ENCODE measurements at places on chromosomes 4 and X.

GRCh38 chr4:159768016-159768415 is 665.1 kb downstream of the RAPGEF2 start:
- DNase-seq = no peak

DNA sequence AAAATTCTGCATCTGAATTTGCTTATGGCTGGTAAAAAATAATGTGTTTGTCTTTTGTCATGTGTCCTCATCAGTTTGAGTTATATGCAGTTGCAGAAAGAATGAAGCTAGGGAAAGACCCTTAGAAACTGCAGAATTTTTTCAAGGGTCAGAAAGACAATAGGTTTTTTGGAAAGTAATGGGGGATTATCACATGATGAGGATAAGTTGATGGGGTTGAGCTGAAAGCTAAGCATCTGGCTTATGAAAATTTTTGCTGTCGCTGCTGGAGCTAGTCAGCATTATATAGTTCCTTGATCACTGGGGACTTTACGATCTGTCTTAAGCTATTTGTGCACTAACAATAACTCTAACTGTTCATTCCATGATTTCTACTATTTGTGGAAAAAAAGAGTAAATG is 331.7 kb downstream of the PPARGC1A start:
- no peak for DNase-seq

DNA sequence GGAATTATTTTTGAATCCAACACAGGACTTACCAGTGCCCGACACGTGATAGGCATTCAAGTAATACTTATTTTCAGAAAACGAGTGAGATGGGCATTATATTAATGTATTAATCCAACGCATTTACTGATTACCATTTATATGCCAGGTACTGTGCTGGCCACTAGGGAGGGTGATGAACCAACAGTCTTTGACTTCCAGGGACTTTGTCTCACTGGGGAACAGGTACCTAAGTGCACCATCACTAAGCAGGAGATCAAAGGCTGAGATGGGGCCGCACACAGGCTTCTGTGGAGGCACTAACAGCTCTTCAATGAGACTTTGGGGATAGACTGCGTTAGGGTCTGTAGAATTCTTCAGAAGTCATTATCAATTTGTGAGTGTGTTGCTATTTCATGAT is 5.7 kb upstream of the TADA2B start:
- no peak for DNase-seq

DNA sequence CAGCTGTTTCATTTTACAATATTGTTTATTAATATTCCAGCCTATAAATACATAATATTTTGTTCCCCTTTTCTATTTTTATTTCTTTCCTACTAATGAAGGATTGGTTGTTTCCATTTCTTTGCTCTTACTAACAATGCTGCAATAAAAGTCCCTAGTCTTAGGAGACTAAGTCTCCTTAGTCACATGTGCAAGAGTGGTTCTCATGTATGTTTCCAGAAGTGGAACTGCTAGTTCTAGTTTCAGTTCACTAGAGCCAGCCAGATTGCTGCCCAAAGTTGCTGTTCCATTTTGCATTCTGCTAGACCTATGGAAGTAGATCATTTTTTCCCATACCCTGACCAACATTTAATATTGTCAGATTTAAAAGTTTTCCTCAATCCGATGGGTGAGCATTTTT is 44.3 kb downstream of the CNGA1 start:
- DNase-seq = no peak

- DNase-seq = no peak
Observed at GRCh38 chrX:18557879-18558278, 114.0 kb downstream of the RS1 start.

DNA sequence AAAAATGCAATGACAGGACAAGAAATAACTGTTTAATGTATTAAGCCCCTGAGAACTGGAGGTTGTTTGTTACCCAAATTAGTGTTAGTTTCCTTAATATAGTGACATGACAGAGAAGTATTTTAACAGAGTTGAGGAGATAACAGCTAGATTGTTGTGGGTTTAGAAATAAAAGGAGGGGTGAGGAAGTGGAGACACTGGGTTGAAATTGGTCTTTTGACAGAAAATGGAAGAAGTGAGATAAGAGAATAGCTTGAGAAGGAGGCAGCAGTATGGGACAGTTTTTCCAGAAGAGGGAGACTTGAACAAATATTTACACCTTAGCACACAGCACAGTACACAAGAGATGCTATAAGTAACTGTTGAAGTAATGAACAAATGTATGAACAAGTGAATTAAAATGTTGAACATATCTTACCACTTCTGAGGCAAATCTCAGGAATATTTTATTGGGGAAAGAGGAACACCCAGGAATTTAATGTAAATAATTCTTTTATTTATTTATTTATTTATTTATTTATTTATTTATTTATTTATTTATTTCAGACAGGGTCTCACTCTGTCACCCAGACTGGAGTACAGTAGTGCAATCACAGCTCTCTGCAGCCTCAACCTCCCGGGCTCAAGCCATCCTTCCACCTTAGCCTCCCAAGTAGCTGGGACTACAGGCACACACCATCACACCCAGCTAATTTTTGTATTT is 58.0 kb upstream of the EGFL6 start:
- DNase-seq = no peak

DNA sequence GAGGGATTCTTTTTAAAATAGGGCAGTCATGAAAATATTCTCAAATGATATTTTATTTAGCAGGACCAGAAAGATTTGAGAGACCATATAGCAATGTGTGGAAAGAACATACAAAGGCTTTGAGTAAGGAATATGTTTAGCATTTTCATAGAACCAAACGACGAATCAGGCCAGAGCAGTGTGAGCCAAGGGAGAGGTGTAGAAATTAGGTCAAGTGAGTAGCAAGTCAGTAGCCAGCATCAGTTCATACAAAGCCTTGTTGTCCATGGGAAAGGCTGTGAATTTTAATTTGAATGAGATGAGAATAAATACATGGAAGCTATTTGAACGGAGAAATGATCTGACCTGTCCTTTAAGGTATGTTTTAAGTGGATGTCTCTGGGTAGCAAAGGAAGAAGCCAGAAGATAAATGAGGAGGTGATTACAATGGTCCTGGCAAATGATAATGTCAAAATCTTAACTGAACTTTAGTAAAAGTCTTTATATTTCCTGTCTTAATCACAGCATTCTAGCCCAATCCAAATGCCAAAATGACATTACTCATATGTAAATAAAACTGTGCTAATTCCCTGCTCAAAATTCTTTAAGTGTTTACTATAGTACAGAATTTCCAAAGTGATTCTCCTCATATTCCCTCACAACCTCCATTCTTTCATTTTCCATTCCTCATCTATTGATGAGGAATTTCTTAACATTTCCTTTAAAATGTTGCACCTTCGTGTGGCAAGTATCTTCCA is 155.7 kb upstream of the SLIT2 start:
- DNase-seq = no peak

GRCh38 chrX:17553961-17554482 is 179.0 kb downstream of the NHS start:
- no peak for DNase-seq

GRCh38 chr4:16110661-16111290 is 27.0 kb upstream of the PROM1 start:
- DNase-seq = no peak

DNA sequence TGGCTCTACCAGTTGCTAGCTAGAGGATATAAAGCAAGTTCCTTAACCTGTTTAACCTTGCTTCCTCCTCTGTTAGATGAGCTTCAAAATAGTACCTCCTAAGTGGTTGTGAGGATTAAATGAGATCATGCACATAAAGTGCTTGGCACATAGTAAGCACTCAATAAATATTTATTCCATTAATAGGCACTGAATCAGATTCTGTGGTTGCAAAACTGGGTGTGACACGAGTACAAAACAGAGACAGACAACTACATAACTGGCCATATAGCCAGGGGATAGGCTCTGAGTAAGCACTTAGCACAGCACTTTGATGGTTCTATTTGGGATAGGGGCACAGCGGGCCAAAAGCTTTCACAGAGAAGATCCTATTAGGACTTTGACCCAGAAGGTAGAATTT is 150.3 kb downstream of the RELL1 start:
- DNase-seq = no peak

DNA sequence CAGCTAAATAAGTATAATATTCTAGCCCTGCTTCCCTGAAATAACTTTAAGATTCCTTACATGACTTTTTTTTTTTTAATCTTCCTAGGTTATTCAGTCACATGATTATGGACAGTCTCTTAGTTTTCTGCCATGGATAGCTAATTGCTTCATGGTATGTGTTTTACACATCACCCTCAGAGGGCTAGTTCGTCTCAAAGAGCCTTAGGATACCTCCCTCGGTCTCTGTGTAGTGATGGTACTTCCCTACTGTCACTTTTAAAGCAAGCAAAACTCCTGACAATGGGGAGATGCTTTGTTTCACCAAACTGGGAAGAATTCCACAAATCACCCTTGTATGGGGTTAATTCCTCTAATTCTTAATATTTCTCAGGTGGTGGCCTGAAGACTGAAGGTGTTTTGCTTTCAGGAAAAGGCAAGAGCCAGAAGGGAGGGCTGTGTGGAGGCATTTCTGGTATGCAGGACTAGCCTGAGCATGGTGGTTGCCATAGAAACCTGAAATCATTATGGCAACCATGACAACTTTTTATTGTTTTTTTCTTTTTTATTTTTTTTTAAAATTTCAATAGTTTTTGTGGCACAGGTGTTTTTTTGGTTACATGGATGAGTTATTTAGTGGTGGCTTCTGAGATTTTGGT is 70.4 kb downstream of the BEX3 start:
- DNase-seq = no peak

- DNase-seq = no peak
Observed at GRCh38 chr4:95044324-95044837, 286.6 kb downstream of the BMPR1B start.

GRCh38 chrX:42797651-42798269 is 19.8 kb upstream of the PPP1R2C start:
- DNase-seq = no peak

GRCh38 chrX:30787012-30787411 is 102.0 kb downstream of the TAB3 start:
- no peak for DNase-seq

DNA sequence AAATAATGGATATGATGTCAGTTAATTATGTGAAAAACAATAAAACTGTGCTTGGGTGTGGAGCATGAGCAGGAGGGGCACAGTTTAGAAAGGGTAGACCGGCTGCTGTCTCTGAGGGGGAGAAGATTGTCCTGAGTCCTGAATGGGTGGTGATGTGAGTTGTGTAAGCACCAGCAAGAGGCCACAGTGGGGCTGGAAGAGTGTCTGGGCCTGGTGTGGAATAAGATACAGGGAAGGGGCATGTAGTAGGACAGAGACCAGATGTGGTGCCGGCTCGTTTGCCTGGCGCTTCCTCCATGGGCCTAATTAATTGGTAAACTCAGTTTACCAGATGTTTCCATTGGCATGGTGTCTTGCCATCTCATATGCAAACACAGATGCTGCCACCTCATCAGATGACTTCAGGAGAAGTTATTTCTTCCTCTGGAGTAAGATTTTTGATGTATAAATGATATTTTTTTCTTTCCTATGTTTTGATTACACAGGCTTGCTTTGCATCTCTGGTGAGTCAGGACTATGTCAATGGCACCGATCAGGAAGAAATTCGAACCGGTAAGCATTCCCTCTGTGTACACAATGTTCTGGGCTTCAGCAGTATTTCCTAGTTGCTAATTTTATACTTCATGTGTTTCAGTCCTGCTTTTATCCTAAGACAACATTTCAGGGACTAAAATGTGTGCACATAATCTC is 5.1 kb downstream of the MED28 start:
- DNase-seq = no peak

DNA sequence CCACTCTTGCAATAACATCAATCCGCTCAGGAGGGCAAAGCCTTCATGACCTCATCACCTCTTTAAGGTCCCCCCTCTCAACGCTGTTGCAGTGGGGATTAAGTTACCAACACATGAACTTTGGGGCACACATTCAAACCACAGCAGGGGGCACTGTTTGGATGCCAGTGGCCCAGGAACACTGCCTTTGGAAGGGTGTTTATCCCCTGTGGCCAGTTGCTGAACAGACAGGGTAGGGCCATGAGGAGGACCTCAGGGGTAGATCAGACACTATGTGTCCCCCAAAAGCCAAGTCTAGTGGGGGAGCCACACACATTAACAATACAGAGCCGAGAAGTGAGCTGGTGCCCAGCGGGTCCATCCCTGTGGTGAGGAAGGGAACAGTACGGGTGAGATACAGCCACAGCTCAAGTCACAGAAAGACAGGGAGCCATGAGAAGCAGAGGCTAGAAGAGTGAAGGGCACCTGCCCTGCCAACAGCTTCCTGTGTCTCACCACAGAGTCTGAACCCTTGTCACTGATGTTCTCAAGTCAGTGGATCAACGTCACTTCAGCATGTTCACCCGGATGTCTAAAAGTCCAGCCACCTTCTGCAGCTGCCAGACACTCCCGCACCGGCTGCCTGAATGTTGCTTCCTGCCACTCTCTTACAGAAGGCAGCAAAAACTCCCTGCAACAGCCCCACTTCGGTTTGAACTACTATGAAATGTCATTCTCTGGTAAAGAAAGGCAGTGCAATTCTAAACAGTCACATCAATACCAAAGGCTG is 19.9 kb upstream of the MXD4 start:
- no peak for DNase-seq

DNA sequence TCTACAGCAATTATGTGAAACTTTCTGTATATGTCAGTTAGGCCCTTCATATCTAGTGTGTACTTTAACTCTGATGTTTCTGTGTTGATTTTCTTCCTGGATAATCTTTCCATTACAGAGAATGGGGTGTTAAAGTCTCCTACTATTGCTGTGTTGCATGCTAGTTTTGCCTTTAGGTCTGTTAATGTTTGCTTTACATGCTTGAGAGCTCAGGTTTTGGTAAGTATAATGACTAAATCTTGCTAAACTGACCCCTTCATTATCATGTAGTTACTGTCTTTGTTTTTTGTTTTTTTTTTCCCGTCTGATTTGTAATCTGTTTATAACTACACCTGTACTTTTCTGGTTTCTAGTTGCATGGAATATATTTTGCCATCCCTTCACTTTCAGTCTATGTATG is 63.6 kb upstream of the UGT2B15 start:
- DNase-seq = no peak

- DNase-seq = no peak
Observed at GRCh38 chr4:136009258-136009832, 1522.9 kb downstream of the PCDH18 start.

GRCh38 chrX:55908661-55909212 is 191.2 kb downstream of the RRAGB start:
- no peak for DNase-seq

- no peak for DNase-seq
Observed at GRCh38 chr4:14478504-14478903, 523.8 kb upstream of the CPEB2 start.

- DNase-seq = no peak
Observed at GRCh38 chrX:132393992-132394391, 94.8 kb downstream of the MBNL3 start.
